ENCODE measurements at places on chromosomes 1 and 21. TPM values are rescaled to one million over a fixed set of nuclear protein-coding genes. Genes with fewer than 3 reads are reported as not detected.

KLF17 gene
- total RNA-seq, result not detected

C1orf87 gene
- not detected for total RNA-seq

CD164L2 gene
- 0.18 TPM for total RNA-seq

TINAGL1 gene
- total RNA-seq, result not detected

SYPL2 gene
- total RNA-seq, result not detected

GBP3 gene
- 29.7 TPM for total RNA-seq

NFASC gene
- not detected for total RNA-seq

RFX5 gene
- 66.6 TPM for total RNA-seq

CR1L gene
- not detected for total RNA-seq

ENAH gene
- total RNA-seq, result not detected

LRRIQ3 gene
- 0.70 TPM for total RNA-seq

KIF26B gene
- total RNA-seq, result not detected

CLCA4 gene
- total RNA-seq, result not detected

C1orf50 gene
- 9.3 TPM for total RNA-seq

RNF207 gene
- 3.8 TPM for total RNA-seq

TNFRSF25 gene
- total RNA-seq, result 121 TPM

AMY1A gene
- not detected for total RNA-seq

C8B gene
- total RNA-seq, result not detected

TSACC gene
- total RNA-seq, result not detected
